Gastroesophageal sphincter (tissue), 4 donors: ENCODE measurements at places on chromosomes 12 and 14.

GRCh38 chr14:59081720-59082119, 106.7 kb upstream of the DAAM1 start:
- ATAC-seq, result no peak

DNA sequence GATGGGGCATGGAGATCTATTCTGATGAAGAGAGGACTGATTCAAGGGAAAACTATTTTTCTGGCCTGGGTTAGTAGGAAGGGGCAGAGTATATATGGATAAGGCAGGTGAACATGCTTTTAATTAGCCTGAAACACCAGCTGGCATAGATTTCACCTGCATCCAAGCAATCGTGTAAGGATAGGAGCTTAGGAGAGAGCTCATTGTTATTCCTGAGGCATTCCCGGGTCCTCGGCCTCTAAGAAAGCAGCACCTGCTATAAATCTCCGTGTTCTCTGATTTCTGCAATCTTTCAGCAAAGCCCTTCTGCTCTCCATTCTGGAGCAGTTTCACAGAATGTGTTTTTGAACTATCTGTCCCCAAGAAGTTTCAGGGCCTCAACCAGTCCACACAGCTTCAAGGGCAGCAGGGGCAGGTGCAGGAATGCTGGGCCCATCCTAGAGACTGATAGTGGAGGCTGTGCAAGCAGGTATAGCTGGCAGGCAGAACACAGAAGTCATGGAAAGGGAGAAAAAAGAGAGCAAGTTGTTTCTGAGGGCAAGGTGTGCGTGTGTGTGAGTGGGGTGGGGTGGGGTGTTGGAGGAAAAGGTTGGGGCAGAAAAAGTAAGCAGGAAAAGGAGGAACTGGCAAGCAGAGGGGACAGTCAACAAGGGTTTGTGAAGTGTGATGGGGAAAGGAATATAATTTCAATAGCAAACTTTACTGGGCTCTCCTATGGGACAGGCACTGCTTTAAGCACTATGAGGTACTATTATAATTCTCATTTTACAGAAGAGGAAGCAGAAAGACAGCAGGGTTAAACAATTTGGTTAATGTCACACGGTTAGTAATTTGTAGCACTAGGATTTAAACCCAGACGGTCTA, 203.7 kb upstream of the SSTR1 start:
- no peak for ATAC-seq

DNA sequence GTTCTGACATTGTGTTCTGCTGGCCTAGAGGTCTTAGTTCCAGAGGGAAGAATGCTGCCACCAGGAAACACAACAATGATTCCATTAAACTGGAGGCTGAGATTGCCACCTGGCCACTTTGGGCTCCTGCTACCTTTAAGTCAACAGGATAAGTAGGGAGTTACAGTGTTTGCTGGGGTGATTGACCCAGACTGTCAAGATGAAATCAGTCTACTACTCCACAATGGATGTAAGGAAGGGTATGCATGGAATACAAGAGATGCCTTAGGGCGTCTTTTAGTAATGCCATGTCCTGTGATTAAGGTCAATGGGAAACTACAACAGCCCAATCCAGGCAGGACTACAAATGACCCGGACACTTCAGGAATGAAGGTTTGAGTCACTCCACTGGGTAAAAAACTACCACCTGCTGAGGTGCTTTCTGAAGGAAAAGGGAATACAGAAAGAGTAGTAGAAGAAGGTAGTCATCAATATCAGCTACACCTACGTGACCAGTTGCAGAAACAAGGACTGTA, 852.6 kb downstream of the LRFN5 start:
- no peak for ATAC-seq

GRCh38 chr14:102086972-102087761, at the start of gene HSP90AA1:
HSP90AA1 (minus strand) TSS chr14:102087044; CDS start chr14:102086378, 666 bp downstream.
- ATAC-seq, result peak; percentile 93

DNA sequence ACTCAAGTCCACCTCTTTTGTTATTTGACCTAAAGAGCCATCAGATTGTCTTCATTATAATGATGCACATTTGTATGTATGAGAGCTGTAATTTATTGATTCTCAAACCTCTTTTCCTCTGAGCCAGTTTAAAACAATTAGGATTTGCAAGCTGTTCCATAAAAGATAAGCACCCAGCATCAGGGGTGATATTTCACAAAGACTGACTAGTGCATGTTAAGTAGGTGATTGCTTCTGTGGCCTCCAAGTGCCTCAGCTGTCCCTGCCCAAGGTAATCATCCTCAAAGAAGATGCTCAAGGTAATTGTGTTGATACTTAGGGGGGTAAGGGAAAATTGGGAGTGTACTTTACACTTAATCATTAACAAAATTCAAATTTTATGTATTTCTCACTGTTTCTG, 18.2 kb downstream of the CEP128 start:
- ATAC-seq, result no peak

- ATAC-seq, result peak; percentile 98
Observed at GRCh38 chr14:49892636-49893308, at the start of gene ARF6. ARF6 (plus strand) TSS chr14:49893082; CDS start chr14:49893737, 655 bp downstream.

- no peak for ATAC-seq
Observed at GRCh38 chr14:58598804-58599525, 38.8 kb upstream of the DACT1 start.

DNA sequence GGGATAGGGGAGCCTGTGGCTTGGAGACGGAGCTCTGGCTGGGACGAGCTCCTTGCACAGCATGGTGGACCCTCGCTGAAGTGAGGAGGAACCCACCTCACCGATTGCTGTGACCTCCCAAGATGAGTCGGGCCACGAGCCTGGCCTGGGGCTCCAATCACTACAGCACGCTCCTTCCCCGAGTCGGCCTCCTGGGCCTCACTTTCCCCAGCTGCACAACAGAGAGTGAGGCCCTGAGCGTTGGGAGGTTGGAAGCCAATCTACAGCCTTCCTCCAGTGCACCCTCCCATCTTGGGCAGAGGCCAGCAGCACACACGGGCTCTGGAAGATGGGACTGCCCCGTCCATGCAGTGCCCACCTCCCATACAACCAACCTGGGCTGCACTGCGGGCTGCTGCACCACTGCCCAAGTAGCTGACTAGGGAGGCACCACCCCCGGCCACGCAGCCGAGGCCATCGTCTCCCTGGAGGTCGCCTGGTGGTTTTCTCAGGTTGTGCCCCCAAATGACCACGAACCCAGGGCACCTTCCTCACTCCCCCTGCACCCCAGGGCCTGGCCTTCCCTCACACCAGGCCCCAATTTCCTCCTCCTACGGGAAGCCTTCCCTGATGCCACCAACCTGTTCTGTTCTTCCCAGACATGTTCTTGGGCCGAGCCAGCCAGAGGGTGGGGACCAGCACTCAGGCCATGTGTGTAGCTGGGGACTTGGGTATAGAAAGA, 152.3 kb upstream of the C14orf180 start:
- ATAC-seq, result no peak

DNA sequence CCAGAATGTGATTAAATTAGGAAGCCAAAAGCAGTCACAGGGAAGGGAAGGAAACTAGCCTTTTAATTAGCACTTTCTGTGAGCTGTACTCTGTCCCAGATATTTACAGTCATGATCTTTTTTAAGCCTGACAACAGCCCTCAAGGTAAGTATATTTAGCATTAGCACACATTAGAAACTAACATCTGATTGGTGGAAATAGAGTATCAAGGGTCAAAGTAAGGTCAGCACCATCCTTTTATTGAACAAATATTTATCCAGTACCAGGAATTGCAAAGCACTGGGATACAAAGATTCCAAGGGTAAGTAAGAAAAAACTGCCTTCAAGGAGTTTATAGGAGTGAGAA, 28.2 kb downstream of the RPGRIP1 start:
- ATAC-seq, result no peak
